Mucosa of descending colon (tissue), 3 donors: ENCODE measurements at places on chromosomes 5 and 9. TPM values are rescaled to one million over a fixed set of nuclear protein-coding genes. Genes with fewer than 3 reads are reported as not detected.

Gene SPATA31A3
- not detected for total RNA-seq

Gene APBA1
- 12.7 TPM for total RNA-seq

Gene CD180
- 1.3 TPM for total RNA-seq

DNA sequence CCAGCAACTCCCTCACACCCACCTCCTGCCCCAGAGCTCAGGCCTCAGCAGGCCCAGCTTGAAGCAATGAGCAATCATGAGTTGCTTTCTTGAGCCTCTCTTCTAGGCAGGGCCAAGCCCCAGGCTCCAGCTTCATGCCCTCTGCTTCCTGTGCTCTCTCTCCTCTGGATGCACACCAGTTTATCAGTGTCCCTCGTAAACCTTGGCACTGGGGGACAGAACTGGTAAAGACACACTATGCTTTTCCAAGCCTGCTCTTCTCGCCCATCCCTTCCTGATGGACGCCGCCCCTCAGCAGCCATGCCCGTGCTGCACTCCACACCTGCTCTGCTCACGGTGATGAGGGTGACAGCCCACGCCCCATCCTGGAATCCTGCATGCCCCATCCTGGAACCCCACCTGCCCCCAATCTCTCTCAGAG, 49.4 kb upstream of the ORM1 start:
- DNase-seq: no peak

DNA sequence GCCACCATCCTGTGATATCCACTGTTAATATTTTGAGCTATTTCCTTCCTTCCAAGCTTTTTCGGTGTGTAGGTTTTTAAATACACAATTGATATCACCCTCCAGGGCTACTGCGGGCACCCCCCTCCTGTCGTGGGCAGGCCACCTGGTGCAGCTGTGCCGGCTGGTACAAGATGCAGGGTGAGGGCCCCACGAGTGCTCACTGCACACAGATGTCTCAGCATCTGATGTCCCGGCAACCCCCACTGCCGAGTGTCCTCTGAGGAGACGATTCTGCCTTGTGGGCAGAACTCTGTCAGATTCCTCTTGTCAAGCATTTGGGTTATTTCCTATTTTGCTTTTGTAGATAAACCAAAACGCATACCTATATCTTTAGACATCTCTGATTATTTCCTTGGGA, 25.1 kb downstream of the CACNA1B start:
- DNase-seq: no peak

DNA sequence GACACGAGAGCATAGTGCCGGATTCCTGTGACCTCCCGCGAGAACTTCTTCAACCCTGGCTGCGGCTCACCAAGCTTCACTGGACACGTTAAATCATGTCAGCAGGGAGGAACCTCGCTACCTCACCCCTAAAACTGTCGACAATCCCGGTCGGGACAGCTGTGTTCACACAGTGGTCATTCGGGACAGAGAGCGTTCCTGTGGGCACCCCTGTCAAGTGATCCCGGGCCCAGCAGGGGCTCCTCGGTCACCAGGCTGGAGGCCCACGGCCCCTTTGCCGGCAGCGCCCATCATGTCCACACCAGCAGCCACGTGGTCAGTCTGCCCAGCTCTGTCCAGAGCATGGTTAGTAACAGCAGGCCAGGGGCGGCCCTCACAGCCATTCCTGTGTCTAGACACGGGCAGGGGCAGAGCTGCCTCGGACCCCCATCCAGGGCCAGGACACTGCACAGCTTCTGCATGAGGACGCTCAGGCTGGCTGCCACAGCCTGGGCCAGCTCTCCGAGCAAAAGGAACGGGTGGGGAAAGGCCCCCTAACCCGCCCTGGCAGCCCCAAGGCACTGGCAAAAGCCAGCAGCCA, 3.5 kb downstream of the INPP5E start:
- no peak for DNase-seq

Gene ROPN1L
- total RNA-seq: not detected
